WTC11 (cell line): ENCODE measurements at places on chromosomes 3 and 15. TPM values are rescaled to one million over a fixed set of nuclear protein-coding genes. Genes with fewer than 3 reads are reported as not detected.

The LRRC31 gene
- not detected in 3 replicates for total RNA-seq

The DYNLT2B gene
- total RNA-seq = 10.0 to 13.6 TPM (median 11.4 TPM) in 3 replicates

The SLCO3A1 gene
- 6.8 to 9.8 TPM (median 9.1 TPM) in 3 replicates for total RNA-seq

The ASB14 gene
- total RNA-seq = not detected in 3 replicates

The TMCO5A gene
- total RNA-seq = not detected in 3 replicates

DNA sequence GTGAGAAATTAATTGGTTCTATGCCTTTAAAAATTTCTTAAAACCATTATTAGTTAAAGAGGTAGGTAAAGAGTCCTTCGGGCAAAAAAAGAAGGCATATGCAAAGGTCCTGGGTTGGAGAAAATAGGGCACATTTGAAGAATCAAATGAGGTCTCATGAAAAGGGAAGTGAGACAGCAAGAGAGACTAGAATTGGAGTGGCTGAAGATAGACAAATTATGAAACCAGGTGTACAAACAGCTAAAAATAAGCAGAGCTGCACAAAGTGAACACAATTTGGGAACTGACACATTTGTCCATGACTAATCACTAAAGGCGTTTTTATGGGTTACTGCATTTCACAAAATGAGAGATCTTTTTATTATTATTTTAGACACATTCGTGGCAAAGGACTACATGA lies 581.2 kb downstream of the PYDC2 start:
- peaks cover 17% of the 10 kb centered on the region for H3K4me1 ChIP-seq
- no peak overlapping the region for H3K4me3 ChIP-seq
- no peaks in the 10 kb centered on the region for H3K27me3 ChIP-seq
- H3K27ac ChIP-seq = no peak overlapping the region

- DNase-seq = no peak
- no peaks in the 10 kb centered on the region for H3K4me1 ChIP-seq
- no peak overlapping the region for H3K27ac ChIP-seq
- H3K4me3 ChIP-seq = no peak overlapping the region
- no peaks in the 10 kb centered on the region for H3K36me3 ChIP-seq
Observed at GRCh38 chr15:38084289-38084688, 149.8 kb downstream of the TMCO5A start.

DNA sequence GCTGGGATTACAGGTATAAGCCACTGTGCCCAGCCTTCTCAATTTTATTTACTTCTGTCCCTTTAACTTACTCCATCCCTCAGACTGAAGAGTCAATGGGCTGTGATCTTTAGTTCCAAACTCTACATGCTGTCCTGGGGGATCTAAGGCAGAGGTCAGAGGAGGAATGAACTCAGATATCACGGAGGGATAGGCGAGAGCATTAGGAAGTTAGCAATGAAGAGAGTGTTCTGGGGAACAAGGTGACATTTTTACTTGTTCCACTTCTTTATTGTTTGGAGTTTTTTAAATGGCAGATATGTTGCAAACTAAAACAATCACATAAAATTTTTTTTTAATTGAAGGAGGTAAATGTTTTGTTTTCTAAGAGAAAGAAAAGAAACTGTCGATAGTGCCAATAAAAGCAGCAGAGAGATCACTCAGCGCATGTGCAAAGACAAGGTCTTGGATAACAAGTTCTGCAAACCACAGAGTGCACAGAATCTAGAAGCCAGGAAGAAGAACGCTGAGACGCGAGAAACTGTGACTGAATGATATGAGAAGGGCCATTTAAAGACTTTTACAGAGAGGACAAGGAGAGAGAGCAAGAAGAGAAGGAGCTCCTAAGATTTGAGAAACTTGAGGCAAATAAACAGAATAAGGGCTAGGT lies 10.8 kb upstream of the CA12 start:
- H3K4me3 ChIP-seq = no peak overlapping the region
- no peak for DNase-seq
- no peaks in the 10 kb centered on the region for H3K36me3 ChIP-seq
- H3K4me1 ChIP-seq = peaks cover 27% of the 10 kb centered on the region

DNA sequence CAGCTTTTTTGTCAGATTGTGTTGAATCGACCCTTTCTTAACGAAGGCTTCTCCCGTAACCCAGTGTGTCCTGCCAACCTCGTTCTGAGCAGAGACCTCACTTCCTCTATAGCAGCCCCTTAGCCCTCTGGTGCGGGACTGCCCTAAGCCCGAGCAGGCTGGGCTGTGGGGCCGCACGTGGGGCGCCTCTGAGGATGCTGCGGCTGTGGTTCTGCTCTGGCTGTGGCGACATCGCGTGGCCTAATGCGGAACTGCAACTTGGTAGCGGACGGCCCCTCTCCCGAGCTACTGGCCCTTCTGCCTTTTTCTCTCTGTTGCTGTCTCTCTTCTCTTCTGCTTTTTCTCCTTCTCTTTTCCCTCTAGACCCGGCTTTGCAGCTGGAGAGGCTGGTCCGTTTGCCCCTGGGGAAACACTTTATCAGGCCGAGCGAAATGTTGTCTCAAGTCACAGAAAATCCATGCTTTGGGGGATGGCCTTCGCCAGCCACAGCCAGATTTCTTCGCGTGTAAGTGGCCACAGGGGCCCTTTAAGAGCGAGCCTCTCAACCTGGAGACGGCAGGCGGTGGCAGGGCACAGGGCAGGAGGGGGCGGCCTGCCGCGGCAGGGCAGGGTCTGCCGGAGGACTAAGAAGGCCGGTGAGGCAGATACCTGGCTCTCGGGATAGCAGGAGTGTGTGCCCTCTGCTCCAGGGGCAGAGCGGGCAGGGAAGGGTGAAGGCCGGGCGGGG lies 19.4 kb upstream of the KIF23 start:
- no peaks in the 10 kb centered on the region for H3K27me3 ChIP-seq
- no peaks in the 10 kb centered on the region; the same call in 1 of the 2 replicates for H3K36me3 ChIP-seq
- no peak overlapping the region for H3K27ac ChIP-seq
- peak; percentile 97 for DNase-seq

DNA sequence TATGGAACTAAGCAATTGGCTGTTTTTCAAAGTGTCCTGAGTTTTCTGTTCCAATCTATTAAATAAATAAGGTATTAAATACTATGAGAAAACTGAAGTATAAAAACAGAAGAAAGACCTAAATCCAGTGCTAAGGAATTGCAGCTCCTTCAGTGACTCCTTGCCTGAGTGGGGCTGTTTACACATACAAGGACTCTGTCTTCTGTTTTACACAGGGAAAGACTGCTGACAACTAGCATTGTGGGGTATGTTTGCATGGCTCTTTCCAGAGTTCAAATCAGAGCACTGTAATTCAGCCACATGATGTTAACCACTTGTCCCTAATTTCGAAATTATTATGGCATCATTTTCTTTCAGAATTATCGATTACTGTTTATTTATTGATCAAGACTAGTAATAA lies 31.3 kb upstream of the MEIS2 start:
- DNase-seq = no peak
- no peak overlapping the region for H3K4me3 ChIP-seq
- peaks cover 19% of the 10 kb centered on the region for H3K4me1 ChIP-seq
- H3K36me3 ChIP-seq = no peaks in the 10 kb centered on the region
- no peaks in the 10 kb centered on the region for H3K27me3 ChIP-seq
- H3K27ac ChIP-seq = no peak overlapping the region
